ENCODE measurements at places on chromosomes 5 and 9.

GRCh38 chr5:135386886-135387628, 12.0 kb downstream of the MACROH2A1 start:
- DNase-seq, result no peak

DNA sequence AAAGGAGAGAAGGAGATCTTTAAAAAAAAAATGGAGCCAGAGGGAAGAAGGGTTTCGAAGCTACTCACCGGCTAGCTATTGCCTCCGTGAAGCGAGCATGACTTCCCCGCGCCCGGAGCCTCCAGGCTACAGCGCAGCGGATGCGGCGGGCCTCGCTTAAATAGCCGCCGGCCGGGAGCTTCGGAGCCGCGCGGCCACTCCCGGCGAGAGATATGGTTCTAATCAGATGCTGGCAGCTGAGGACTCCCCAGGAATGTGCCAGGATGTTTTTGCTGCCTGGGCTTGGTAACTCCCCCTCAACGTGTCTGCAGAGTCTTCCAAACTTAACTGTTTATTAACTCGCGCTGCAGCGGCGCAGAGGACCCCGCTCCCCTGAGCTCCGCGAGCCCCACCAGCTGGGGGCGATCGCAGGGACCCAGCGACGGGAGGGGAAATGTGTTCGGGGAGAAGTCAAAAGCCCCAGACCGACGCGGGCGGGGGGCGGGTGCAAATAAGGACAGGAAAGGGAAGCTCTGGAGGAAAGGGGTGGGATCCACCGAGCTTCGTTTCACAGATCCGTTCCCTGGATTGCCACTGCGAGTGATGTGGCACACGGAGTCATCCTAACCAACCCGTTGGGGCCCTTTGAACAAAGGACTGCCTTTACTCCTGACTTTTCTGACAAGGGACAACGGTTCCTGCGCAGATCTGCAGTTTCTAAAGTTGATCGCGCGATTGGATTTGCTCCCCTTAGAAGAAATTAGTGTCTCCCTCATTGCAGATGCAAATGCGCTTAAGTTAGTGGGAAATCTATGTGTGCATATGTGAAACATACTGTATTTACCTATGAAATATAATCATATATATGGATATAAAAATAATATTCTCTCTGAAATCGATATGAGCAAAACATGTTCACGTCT, at the start of gene DAB2:
Gene DAB2 (minus strand): TSS at position 245 of the 902 bp plus-strand sequence. CDS start 30,660 bp downstream, outside the sequence.
- peak; percentile 16 for DNase-seq

DNA sequence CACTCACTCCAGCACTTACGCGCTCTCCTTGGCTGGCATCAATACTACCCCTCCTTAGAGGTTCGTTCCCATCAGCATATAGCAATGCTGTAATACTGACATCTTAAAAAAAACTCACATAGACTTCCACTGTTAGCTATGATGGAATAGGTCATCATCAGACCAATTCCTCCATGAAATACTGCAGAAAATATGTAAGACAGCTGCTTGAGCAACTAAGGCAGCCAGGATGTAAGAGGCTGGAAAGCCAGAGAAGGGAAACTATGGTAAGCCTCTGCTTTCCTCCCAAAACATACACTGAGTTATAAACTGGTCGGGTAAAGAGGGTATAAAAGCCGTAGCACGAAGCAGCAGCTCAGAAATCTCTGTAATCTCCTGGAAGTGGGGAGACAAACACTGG, 33.5 kb downstream of the AUH start:
- DNase-seq, result no peak

DNA sequence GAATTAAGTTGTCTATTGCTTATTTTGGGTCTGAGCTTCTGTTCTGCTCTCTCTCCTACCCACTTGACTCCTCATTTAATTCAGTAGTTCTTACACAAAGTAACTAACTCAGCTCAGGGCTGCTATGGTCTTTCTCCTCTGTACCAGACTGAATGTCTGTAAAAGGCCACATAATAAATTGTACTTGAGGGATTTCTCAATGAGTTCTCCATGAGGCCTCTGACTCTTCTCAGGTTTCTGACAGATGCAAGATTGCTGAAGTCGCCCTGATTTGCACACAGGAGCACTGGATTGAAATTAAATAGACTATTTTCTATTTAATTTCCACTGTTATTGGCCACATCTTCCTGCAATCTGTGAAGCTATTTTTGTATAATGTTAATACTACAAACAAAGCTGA, 2.9 kb downstream of the IQGAP2 start:
- DNase-seq, result no peak

GRCh38 chr9:129267141-129267540, 89.1 kb upstream of the IER5L start:
- no peak for DNase-seq

DNA sequence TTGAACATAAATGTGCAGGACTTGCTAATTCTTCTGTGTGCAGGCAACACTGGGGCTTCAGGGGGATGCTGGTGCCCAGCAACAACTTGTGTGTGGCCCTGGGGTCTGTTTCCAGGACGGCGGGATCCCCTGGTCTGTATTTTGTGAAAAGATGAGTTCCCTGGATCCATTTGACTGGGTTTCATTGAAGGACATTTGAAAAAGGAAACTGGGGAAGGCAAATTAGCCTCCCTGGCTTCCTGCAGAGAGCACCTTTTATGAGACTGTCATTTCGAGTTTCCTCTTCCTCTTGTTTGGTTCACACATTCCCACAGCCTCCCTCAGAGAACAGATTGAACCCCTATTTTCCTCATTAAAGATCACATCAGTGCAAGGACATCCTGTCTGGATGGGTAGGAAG, 63.1 kb downstream of the FOXI1 start:
- DNase-seq, result no peak

DNA sequence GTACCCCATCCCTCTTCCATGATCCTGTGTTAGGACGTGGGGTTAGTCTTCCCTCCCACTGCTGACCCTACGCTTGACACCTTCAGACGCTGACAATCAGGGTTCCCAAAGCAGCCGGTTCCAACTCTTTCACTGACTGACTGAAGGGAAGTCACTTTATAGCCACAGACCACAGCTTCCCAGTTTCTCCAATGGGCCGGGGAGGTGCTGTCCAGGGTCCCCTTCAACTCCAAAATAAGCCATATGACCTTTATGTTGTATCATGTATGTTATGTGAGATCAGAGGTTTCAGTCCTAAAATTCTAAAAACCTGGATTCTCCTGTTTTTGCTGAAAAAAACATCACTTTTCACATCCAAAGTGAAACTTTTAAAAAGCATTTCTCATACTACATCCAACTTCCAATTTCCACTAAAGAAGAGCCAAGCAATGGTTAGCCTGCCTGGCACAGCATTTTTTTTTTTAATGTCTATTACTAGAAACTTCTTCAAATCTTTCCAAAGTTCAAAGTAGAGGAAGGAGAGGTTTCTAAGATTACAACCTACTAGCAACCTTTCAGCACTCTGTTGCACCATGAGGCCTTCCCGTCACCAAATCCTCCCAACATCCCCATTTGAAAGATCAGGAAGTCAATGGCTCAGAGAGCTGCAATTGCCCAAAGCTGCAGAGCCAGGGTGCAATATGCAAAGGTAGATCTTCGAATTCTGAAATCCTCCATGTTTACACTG, 5.2 kb downstream of the EPB41L4B start:
- no peak for DNase-seq

- no peak for DNase-seq
Observed at GRCh38 chr5:141795421-141795820, 82.8 kb downstream of the PCDH1 start.

DNA sequence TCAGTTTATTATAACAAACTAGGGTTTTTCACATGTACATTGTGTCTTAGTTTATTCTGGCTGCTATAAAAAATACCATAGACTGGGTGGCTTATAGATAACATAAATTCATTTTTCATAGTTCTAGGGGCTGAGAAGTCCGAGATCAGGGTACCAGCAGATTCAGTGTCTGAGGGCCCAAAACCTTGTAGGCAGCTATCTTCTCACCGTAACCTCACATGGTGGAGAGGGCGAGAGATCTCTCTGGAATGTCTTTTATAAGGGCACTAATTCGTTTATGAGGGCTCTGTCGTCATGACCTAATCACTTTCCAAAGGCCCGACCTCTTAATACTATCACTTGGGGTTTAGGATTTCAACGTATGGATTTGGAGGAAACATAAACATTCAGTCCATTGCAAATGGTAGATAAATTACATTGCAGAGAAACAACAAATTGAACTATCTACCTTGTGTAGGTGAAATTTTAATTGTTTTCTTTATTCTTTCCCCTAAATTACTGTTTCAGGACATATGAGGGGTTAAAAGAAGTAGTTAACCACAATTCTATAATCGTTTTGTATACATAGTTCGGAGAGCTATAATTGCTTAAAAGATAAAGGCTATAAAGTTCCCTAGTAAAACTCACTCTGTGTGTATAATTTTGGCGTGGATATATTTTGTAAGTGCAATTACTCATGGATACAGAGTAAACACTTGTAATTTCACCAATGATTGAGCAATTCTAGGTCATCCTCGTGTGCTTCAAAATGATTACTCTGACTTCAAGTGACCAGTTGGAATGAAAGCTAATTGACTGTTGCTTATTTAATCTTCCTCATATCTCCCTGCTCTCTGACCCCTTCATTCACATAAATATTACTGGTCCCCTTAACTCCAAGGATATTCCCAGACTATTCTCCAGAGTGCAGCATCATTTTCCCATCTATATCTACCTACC, 247.5 kb upstream of the TMEM161B start:
- DNase-seq, result no peak

DNA sequence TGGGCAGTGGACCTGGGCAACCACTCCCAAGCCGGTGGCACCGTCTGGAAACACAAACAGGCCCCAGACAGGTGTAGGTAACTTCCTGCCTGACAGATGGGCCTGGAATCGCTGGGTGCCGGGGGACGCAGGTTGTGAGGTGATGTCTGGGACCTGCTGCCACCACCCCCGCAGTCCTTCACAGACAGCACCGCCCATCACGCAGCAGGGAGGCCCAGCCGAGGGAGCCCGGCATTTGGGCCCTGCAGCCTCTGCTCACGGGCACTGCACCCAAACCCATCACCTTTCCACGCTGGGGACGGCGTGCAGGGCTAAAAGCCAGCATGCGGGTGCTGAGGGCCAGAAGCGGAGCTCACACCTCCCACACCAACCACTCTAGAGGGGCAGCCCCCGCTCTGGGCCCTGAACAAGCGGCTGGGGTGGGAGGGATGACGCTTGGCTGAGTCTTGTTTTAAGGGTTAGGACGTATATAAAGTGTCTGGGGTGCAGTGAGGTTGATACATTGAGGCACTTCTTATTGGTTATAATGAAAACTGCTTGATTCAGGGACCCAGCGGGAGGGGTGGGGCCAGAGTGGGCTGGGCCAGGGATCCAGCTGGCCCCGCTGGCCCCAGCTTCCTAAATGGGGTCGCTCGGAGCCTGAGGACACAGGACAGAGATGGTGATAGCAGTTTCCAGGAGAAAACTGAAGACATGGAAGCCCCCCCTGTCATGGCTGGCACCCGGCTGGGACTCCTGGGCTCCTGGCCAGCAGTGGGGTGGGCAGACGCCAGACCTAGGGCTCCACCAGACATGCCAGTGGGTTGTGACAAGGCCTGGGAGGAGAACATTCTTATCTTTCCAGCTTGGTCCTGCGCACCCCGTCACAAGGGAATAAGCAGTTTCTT, 11.3 kb downstream of the MYMK start:
- DNase-seq, result no peak

GRCh38 chr5:139601429-139601828, 40.3 kb downstream of the UBE2D2 start:
- DNase-seq, result no peak

GRCh38 chr5:87081511-87082372, 185.9 kb upstream of the RASA1 start:
- DNase-seq, result peak; percentile 69

DNA sequence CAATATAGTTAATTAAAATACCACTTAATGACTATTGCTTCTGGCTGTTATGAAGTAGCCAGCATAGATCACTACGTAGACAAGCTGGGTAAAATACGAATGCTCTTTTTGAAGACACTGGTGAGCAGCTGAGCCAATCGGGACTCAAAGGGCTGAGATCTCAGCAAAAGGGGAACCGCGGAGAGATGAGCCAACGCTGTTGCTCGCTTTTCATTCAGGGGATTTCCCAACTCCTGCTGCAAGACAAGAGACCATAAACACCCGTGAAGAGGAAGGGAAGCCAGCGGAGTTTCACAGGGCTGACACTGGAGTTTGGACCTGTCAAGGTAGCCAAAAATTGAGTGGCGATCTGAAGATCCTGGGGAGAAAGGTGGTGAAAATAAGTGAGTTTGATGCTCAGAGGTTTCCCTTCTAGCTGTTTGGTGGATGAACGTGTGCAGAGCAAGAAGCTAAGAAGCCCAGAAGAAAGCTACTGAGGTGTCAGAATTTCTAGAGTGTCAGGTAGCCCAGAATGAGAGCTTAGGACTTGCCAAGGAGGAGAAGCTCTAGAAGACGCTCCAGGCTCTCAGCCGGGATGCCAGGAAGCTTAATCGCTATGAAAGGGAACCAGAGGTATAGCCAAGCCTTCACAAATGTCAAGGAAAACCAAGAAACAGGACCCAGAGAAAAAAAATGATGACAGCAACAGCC, 79.6 kb upstream of the RNU6ATAC start:
- DNase-seq, result peak; percentile 83

DNA sequence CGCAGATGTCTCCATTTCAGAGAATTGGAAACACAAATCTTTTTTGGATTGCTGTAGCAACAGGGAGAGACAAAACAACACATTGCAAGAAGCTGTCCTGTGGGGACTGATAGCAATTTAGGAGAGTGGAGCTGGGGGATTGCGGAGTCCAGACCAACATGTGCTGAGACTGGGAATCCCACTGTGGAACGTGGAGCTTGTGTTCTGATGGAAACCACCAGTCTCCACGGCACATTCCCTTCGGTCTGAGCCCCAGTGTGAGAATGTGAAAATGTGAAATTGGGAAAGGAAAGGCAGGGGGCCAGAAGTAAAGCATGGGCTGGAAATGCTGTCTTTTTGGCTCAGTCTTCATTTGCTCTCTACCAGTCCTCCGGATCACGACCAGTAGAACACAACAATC, 348.8 kb upstream of the TNC start:
- no peak for DNase-seq

GRCh38 chr5:138542180-138542955, 668 bp downstream of the ETF1 start:
- no peak for DNase-seq

- DNase-seq, result no peak
Observed at GRCh38 chr9:115999498-115999897, 154.1 kb upstream of the PAPPA start.

- no peak for DNase-seq
Observed at GRCh38 chr9:38046661-38047300, 22.2 kb downstream of the SHB start.

- DNase-seq, result no peak
Observed at GRCh38 chr9:10230512-10230911, 382.3 kb downstream of the PTPRD start.

GRCh38 chr9:98743329-98743728, 34.6 kb upstream of the GABBR2 start:
- DNase-seq, result no peak

GRCh38 chr5:131242728-131243255, 21.1 kb upstream of the CDC42SE2 start:
- DNase-seq, result no peak
